ENCODE measurements at places on chromosomes 12 and 14.

DNA sequence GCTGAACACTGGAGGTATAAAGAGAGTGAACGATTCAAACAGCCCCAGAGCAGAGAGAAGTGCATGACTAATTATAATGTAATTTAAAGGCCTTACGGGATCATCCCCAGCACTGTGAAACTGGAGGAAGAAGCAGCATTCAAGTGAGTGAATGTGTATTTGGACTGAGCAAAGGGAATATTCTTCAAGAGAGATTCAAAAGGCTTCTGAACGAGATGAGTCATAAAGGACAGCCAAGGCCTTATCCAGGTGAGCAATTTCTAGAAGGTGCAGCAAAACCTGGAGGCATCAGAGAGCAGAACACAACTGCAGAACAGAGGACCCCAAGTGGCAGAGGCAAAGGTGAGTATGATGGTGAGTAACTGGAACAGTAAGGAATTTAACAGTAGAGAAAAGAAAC lies 127.2 kb downstream of the BCAT1 start:
- DNase-seq, result no peak

- no peak for DNase-seq
These were observed 4.0 kb downstream of the RASAL1 start for GRCh38 chr12:113131556-113131955.

DNA sequence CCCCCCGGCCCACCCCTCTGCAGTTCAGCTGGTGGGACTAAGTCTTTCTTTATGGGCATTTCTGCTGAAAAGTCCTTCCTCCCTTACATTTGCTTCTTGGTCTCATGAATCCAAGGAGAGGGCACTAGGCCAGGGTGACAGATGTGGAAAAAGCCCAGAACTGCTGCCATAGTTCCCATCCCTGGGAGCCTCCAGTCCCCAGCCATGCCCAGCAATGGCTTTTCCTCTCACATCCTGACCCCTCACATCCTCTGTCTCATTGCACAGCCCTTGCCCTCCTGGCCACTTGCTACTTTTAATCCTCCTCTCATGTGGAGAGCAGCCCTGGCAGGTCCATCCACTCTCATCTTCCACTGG lies 122.5 kb downstream of the ZFP36L1 start:
- DNase-seq, result no peak

- no peak for DNase-seq
These were observed 47.3 kb downstream of the ACSM4 start for GRCh38 chr12:7351177-7351576.

GRCh38 chr14:98599082-98599481 lies 672.9 kb downstream of the BCL11B start:
- DNase-seq, result no peak

GRCh38 chr12:21113266-21113665 lies 17.7 kb upstream of the SLCO1B1 start:
- no peak for DNase-seq

DNA sequence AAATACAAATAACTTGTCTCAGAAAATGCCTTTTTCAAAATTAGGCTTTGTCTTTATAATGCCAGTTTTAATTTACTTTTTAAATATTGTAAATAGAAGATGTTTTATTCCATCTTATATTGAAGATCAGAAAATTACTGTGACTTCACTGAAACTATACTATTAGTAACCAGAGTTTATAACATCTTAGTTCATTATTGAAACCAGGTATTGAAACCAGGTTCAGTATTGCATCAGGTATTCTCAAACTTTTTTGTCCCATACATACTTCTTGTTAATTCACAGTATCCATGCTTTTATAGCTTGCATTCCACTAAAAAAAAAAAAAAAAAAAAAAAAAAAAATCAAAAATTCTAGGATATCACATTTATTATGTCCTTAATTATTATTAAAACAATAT lies 227.5 kb downstream of the GXYLT1 start:
- DNase-seq, result no peak

- DNase-seq, result no peak
These were observed 50.3 kb downstream of the CDC42BPB start for GRCh38 chr14:103006991-103007520.

DNA sequence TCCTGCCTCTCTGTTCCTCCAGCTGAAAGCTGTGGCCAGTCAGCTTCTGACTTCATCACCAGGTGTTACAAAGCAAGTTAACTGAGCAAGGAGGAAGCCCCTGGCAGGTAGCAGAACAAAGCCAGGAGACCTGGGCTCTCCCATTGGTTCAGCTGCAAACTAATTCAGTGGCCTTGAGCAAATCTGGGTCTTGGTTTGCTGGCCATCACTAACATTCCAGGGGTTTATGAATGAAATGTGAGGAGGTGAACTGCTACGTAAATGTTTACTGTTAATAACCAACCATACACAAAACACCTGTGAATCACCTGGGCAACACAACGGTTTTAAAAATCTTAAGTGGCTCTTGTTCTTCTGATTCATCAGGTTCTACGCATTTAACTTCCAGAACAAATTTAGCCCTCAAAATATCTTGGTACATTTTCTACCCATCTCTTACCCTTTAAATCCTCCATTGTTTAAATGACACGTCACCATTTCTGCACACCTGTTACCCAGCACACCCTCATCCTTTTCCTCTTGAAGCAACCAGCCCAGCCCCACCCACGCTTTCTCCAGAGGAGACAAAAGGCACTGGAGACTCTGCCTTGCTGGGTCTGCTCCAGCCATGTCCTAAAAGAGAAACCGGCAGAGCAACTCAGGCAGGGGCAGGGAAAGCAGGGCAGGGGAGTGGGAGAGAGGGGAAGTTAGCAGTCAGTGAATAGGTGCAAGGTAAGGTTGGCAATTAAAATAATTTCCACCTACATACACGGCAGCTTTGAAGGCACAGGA lies 49.3 kb upstream of the TSPAN11 start:
- DNase-seq, result no peak

- no peak for DNase-seq
These were observed 122.5 kb downstream of the DICER1 start for GRCh38 chr14:95034788-95035187.

DNA sequence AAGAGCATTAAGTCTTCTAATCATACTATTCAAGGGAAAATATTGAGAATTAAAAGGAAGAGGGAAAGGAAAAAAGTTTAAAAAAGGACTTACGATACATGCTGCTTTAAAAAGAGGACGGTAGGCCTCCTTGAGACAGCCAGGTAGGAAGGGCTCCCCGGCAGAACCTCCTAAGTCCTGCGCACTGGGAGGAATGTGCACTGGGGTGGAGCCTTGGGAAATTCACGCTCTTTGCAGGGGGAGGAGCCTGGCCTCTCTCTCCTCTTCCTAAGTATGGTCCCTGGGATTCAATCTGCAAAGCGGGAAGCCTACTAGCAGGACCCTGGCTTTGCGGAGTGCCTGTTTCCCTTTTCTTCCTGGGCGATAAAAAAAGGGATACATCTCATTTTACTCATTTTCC lies 553.0 kb downstream of the RPS29 start:
- no peak for DNase-seq

DNA sequence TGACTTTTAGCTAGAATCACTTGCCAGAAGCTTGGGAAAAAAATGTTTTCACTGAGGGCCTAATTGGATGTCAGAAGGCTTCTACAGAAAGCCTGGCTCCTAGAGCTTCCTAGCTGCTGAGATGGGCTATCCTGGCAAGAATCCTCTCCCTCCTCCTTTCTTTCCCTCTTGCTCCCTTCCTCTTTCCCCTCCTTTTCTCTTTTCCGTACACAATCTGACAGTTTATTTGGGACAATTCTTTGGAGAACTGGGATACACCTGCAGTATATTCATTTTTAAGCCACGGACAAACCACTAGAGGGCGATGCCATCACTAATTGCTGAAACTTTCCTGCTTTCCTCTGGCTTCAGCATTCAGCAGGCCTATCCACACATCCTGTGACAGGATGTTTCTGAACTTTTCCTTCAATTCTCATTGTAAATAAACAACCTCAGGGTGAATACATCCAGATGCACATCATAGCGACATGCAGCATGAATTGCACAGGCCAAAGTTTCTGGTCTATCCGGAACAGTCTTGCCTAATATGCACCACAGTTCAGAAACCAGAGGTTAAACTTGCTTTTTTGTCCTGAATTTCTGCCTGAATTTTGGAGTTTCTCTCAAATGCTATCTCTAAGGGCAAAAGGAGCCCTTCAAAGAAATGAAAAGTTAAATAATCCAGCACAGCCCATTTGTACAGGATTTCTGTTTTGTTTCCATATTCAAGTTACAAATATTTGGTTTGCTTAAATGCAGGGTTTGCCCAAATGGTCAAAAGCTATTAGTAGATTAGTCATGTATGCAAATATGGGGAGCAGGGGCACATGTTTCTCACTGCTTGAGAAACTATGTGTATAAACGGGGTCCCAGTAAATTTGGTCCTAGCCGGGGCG lies 142.8 kb downstream of the PAWR start:
- no peak for DNase-seq

- DNase-seq, result no peak
These were observed 3.3 kb downstream of the AKT1 start for GRCh38 chr14:104792101-104792884.

DNA sequence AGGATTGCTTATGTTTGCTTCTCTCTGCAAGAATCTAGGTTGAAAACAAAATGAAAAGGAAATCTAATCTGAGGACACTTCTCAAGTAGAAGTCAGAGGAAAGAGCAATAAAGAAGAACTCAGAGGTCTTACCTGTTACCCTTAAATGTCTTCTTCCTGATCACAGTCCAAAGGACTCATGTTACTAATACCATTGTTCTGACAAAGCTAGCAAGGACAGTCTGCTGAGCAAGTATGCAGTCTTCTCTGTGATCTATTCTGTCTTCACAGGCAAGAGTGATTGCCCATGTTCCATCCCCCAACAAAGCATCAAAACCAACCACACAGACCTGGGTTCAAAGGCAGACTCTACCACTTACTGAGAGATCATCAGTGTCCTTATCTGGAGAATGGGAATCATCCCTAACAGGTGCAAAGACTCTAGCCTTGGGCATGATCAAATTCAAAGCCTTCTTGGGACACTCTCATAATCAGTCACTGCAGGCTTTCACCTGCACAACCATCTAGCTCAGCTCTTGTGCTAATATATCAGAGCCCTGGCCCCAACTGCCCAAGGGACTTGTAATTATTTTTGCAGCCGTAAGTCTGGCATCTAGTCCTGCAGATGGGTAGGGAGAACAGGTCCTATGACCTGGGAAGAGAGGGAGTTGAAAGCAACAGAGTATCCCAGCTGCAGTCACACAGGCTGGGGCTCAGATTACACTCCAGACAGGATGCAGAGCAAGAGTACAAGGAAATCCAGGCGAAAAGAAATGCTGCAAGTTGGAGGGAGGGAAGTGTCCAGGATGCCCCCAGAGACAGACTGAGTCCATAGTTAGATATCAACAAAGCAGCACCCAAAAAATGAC lies 97.9 kb upstream of the NUDT4 start:
- DNase-seq, result no peak

DNA sequence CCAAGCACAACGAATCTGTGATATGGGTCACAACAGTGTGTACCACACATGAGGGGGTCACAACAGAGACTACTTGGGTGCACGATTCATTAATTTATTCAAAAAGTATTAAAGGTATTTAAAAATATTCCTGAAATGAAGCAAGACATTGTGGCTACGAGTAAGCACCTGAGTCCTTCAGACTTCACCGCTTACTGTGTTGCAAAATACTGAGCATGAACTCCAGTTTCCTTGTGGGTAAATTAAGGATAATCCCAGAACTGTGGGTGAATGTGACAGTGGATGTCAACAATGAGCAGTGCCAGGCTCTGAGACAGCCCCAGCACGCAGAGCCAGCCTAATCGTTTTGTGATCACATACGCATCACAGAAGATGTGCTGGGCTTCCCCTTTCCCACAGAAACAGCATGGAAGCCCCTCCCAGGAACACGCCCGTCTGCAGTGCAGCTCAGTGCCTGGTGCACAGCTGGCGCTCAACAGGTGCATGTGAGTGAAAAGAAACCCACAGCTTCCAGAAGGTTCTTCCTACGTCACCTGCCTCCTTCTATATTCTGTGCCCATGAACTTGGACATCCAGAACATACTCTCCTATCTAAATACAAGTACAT lies 29.1 kb downstream of the CDC42BPB start:
- no peak for DNase-seq

- DNase-seq, result no peak
These were observed 24.5 kb downstream of the PRKAB1 start for GRCh38 chr12:119692410-119692809.

GRCh38 chr14:21191809-21192446 lies 36.1 kb upstream of the OR5AU1 start:
- peak; percentile 69 for DNase-seq

DNA sequence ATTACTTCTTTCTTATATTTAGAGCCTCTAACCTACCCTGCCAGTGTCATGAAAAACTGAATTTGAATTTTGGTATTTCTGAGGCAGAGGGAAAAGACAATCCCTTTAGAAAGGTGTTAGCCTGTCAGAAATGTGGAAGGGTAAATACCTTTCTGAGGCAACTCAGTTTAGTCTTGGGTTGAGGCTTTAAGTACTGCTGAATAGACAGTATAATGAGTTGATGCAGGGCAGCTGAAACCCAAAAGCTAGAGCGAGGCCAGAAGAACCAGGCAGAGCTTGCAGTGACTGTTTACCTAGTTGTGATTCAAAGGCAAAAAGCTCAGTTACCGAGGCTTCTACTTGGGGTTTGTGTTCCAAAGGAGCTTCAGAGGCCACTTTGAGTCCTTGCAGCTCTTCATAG lies 18.7 kb downstream of the ZC2HC1C start:
- no peak for DNase-seq

- peak; percentile 90 for DNase-seq
These were observed 72.0 kb downstream of the IRF2BPL start for GRCh38 chr14:76956316-76957090.

DNA sequence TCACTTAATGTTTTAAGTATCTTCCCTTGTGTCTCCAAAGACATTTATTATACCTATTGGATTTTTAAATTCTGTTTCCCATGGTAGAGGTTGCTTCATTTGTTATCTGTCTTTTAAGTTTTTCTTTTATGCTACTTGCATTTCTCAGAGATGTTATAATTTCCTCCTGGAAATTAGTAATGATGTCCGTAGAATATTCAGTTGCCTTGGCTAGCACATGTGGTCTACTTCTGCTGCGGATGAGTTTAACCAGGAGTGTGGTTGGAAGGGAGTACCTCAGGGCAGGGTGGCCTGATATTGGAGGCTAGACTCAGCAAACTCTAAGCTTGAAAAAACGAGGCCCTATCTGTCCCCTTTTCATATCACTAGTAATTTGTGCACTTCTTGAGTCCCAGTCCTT lies 8.8 kb upstream of the EVL start:
- DNase-seq, result no peak

GRCh38 chr12:77469578-77470333 lies 360.9 kb upstream of the NAV3 start:
- DNase-seq, result no peak
